ENCODE measurements at places on chromosomes 5 and 9.

GRCh38 chr5:65026816-65027548, 258.3 kb downstream of the CWC27 start:
- DNase-seq: no peak

DNA sequence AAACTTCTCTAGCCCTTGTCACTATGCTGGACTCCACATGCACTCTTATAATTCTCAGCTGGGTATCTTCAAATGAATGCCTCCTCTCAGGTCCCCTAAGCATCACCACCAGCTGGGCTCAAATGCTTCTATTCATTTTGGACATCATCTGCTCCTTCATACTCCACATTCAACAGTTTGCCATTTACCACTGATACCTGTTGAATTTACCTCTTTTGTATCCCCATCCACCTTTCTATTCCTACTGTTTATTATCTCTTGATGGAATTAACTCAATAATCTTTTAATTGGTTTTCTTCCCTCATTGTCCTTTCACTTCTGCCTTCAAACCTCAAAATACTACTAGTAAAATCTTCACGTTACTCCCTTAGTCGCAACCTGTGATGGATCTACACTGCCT, 14.5 kb downstream of the RANBP6 start:
- DNase-seq: no peak

- DNase-seq: no peak
Observed at GRCh38 chr5:135824541-135825041, 9.9 kb upstream of the SLC25A48 start.

DNA sequence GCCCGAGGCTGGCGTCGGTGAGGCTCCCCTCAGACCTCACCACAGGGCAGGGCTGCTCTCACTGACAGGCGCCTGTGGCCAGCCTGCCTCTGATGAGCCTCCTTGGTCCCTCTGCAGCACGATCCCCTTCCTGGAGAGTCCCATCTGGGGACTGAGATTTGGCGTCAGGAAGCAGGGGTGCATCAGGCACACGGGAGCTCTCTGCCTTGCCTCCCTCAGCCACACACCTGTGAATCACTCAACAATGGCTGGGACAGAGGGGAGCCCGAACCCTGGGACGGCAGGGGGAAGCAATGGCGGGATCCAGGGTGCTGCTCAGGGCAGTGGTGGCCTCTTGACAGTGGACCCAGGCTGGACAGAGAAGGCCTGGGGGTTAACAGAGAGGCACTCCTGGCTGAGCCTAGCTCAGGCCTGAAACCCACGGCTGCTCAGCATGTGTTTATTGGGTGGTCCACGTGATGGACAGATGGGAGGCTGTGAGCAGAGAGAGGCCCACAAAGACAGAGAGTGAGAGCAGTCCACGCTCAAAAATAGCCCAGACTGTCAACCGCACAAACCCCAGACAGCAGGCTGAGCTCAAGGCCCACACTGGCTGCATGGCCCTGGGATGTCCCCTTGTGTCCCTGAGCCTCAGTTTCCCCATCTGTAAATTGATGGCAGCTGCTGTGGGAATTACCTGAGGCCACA, 11.9 kb downstream of the RASGEF1C start:
- DNase-seq: no peak

DNA sequence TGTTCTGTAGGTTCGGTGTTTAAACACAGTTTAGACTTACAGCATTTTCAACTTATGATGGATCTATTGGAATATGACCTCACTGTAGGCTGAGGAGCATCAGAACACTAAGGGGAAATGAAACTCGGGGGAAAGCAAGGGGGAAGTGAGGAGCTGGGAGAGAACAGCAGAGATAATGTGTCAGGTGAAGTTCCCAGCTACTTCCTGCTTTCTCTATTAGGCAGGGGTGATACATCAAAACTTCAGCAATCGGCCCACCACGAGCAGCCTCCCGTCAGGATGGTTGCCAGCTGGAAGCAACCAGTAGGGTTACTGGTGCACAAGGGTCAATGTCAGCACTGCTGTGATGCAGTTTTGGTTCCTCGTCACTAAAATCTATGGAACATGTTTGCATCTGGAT, 34.3 kb downstream of the FAT2 start:
- no peak for DNase-seq

- no peak for DNase-seq
Observed at GRCh38 chr5:169299191-169299662, 1.7 kb downstream of the SLIT3 start.

GRCh38 chr5:101663543-101663942, 632.5 kb downstream of the SLCO4C1 start:
- no peak for DNase-seq

DNA sequence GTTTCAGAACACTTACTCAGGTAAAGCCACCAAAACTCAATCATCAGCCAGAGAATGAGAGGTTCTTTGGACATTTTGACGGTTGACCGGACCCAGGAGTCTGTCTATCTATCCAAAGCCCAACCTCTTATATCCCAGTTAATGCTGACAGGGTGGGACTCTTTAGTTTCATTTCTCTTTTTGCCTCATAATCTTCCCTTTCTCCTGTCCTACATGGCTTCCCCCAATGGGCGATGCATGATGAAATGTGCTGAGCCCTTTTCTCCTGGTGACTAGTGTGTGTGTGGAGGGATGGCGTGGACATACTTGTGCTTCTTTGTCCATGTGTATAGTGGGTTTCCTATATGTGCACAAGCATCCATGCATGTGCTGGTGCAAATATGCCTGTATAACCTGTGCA, at the start of gene TIMD4:
TIMD4 (minus strand) TSS at position 102 of the 400 bp plus-strand sequence; CDS start at position 74, 28 bp downstream.
- no peak for DNase-seq

- no peak for DNase-seq
Observed at GRCh38 chr5:120254385-120254784, 209.7 kb upstream of the PRR16 start.

DNA sequence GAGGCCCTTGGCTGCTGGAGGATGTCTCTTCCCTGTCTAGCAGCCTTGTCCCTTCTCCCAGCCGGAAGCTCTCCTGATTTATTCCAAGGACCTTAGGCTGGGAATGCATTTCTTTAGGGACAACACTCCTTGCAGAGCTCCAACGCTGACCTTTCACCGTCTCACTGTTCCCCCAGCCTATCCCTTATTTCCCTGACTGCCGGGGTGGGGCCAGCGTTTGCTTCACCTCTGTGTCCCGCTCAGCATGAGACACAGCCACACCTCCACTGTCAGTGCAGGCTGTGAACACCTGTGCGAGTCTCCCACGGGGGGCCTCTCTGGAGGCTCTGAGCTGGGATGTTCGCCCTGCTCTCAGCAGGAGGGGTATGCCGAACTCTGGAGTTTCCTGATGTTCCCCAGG, 106.2 kb upstream of the FCN2 start:
- no peak for DNase-seq

- no peak for DNase-seq
Observed at GRCh38 chr5:362978-363765, 41.7 kb downstream of the AHRR start.
